Esophagus muscularis mucosa (tissue), 4 donors: ENCODE measurements at places on chromosomes 7 and 10. TPM values are rescaled to one million over a fixed set of nuclear protein-coding genes. Genes with fewer than 3 reads are reported as not detected.
A peak's percentile ranks its signal among the peaks of the same experiment; 100 is the strongest.

GRCh38 chr10:32144817-32145688 is 88.8 kb upstream of the KIF5B start:
- no peak for DNase-seq

Gene HGF
- 5.2 TPM for total RNA-seq

GRCh38 chr10:98676895-98677294 is 230.2 kb upstream of the HPS1 start:
- DNase-seq = no peak

DNA sequence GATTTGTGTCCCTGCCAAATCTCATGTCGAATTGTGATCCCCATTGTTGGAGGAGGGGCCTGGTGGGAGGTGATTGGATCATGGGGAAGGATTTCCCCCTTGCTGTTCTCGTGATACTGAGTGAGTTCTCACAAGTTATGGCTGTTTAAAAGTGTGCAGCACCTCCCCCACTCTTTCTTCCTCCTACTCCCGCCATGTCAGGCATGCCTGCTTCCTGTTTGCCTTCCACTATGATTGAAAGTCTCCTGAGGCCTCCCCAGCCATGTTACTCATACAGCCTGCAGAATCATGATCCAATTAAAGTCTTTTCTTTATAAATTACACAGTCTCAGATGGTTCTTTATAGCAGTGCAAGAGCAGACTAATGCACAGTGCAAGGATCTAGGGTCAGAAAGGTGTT is 75.4 kb downstream of the CALD1 start:
- no peak for DNase-seq

DNA sequence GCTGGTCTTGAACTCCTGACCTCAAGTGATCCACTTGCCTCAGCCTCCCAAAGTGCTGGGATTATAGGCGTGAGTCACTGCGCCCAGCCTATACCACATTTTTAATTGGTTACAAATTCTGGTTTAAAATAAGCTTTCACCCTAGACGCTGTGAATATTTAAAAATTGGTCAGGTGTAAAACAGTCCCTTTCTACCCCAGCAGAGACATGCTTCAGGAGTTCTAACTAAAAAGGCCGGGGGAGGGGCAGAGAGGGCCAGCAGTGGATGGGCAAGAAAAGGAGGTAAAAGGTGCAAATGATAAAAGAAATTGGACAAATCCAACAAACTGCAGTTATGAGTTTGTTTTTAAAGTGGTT is 70.0 kb downstream of the WAPL start:
- DNase-seq = no peak

DNA sequence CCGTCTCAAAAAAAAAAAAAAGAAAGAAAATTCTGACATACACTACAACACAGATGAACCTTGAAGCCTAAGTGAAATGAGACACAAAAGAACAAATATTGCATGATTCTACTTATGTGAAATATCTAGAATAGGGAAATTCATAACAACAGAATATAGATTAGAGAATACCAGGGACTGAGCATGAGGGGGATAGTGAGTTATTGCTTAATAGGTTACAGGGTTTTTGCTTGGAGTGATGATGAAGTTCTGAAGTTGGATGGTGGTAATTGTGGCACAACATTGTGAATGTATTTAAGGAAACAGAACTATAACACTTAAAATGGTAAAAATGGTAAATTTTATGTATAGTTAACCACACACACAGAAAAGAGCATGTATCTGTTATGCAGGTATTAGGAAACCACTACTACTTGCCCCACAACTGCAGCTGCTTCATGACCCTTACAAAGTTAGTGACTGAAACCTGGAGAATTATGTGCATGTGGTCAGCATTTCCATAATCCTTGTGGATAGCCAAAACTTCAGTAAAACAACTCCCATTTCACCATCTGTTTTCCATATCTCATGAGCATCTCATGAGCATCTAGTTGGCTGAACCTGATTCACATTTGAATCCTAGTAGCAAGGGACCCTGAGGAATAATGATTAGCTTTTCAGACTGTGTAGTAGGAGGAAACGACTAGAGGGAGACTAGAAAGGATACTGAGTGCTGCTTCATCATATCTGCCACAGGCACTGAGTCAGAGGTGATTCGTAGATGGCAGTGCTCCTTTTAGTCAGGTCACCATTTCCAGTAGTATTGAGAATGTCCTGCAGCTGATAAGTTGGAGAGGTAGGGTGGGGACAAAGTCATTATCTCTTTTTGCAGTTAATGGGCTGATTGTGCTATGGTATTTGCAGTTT is 26.3 kb downstream of the SAMD8 start:
- no peak for DNase-seq

Gene CAMK2B
- total RNA-seq = 1.2 TPM

DNA sequence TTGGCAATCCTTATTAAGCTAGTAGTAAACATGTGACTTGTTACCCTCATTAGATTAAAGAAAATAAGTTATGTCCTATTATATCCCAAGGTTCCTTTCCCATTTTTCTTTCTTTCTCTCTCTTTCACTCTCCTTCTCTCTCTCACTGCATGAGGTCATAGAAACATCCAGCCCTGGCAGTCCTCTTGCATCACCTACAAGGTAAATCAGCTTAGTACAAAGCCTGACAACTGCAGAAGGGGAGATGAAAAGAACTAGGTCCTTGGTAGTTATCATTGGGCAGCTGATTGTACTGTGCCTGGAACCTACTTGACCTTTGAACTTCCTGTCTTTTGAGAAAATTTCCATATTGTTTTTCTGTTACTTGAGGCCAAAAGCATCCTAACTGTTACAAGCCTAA is 307.9 kb upstream of the SP8 start:
- DNase-seq = no peak

DNA sequence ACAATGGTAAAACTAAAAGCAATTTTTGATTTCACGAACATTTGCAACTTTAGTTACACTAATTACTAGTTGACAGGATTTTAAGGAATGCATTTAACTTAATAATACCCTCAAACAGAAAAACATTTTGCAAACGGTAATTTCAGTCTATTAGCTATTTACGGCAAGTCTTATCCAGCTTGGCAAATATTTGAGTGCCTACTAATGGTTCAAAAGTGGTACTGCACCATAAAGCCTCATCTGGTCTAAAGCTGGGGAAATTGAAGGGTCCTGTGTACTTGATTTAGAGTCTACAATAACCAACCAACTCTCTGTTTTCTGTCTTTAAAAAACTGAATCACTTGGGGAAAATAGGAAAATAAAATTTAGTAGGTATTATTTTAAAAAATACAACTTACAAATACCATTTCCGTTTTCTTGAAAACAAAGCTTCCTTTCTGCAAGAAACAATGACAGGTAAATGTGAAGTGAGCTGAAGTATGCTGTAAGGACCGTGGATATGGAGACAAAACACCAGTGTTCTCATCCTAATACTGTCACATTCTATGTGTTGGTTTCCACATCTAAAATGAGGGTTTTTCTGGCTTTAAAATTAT is 142.3 kb downstream of the VPS50 start:
- no peak for DNase-seq

GRCh38 chr10:124654686-124655085 is 89.5 kb downstream of the FAM53B start:
- DNase-seq = no peak

DNA sequence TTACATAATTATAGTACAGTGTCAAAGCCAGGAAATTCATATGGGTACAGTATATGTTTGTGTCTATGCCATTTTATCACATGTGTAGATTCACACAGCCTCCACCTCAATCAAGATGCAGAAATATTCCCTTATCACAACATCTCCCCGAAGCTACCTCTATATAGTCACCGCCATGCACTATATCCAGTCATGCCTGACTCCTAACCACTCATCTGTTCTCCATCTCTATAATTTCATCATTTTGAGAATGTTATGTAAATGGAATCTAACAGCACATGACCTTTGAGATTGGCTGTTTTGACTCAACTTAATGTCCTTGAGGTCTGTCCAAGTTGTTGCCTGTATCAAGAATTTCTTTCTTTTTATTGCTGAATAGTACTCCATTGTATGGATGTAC is 22.3 kb upstream of the SLC25A13 start:
- DNase-seq = no peak

DNA sequence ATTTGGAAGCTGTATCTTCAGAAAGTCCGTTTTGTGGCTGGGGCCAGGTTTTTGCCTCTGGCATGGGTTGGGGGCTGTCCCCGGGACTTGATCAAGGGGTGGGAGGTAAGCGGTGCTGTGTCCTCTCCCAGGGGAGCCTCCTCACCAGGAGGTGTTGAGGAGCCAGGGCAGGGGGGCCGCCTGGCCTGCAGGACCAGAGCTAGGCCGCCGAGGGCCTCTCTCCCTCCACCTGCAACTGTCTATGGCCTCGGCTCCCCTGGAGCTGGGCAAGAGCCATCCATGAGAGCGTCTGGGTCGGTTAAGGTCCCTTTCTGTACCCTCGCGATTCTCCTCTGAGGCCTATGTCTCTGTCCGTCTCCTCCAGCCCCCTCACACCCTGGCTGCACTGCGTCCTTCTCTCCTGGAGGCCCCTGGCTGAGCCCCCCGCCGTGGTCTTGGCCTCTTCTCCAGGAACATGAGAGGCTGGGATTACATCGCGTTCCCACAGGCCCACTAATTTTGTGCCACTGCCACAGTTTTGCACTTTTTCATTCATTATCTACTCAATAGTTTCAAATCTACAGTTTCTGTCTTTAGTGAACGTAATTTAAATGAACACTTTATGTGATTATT is 20.6 kb downstream of the CALML5 start:
- DNase-seq = no peak

Gene BHLHA15
- total RNA-seq = not detected

DNA sequence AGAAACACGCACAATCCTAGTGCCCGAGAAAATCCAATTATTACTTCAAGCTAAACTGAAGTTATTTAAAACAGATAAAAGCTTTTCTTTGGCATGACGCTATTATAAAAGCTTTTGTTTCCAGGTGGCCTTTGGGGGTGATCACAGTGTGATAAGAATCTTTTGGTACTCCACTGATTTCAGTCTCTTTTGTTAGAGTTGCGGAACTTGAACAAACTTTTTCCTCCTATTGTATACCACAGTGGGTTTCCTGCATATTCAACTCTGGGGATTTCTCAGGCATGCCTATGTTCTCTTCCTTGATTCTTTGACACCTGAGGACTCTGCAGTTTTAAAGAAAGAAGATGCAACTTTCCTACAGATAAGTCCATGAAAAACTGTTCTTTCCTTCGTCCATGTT is 99.7 kb upstream of the PITRM1 start:
- no peak for DNase-seq

Gene HOXA5
- total RNA-seq = 15.8 TPM

Gene LRMDA
- total RNA-seq = 34.9 TPM

DNA sequence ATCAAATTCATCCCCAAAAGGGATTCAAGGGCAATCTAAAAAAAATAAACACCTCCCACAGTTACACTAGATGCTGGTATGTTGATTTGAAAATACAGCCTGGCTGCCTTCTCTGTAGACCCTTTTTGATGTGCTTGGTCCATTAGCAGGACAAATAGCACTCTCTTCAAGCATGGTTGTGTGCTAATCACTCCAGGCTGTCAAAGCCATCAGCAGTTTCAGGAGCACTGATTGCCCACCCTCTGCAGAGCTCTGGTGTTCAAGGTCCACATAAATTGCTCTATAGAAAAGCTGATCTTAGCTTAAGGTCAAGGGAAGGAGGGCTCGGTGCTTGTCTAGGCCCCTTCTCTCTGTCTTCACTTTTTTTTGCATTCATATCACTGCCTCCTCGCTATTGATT is 35.4 kb downstream of the PRR15 start:
- DNase-seq = peak; percentile 37

DNA sequence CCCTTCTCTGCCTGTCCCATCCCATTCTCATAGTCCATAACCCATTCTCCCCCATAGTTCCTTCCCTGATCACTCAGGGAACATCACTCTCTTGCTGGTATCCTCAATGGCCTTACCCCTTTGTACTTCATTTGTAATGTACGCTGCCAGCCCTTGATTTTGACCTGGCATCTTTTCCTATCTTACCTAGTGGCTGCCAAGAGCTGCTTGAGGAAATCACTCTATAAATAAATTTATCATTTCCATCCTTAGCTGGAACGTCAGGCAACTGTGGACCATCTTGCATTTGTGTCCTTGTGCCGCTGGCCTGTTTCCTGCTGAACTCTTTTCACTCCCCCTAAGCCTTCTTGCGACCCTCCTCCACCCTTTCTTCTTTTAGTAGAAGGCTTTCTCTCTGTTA is 14.0 kb downstream of the CDK14 start:
- no peak for DNase-seq

Gene KCNMA1
- total RNA-seq = 284 TPM

DNA sequence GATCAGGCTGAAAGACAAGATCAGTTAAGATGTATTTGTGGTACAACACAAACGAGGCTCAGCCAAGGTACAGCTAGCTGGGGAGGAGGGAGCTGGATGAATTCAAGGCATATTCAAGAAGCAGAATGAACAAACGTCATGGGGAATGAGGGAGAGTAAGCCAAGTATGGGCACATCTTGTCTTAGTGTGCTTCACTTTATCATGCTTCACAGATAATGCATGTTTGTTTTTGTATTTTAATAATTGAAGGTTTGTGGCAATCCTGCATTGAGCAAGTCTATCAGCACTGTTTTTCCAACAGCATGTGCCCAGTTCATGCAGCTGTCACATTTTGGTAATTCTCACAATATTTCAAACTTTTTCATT is 135.4 kb downstream of the HIBADH start:
- DNase-seq = no peak

Gene PARD3
- total RNA-seq = 110 TPM

- no peak for DNase-seq
Observed at GRCh38 chr7:155455132-155455693, 2.7 kb upstream of the EN2 start.

Gene TMEM254
- 8.3 TPM for total RNA-seq

DNA sequence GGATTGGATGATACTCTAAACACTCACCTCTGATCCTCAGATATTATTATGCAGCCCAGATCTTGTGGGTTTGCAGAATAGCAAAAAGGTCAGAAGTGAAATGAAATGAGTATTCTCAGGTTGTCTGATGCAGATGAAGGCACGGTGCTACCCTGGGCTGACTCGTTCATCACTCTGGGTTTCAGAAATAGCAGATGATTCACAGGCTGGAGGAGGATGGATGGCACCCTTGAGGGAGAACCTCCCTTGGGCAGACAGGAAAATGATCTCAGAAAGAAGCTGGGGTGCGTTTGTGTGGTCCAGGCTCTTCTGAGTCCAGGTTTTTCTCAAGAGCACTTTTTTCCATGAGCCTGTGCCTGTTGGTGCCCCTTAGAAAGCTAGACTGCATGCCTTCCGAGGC is 515.8 kb upstream of the MKI67 start:
- no peak for DNase-seq

Gene APBB1IP
- total RNA-seq = 2.6 TPM

GRCh38 chr7:151256410-151257045 is 8.0 kb upstream of the SMARCD3 start:
- DNase-seq = no peak
